Activated CD4-positive, CD25-positive, alpha-beta regulatory T cell treated with anti-CD3 and anti-CD28 coated beads, Interleukin-2, amount 50 U/mL, for 16 hours (primary cell): ENCODE measurements at places on chromosomes 4 and X.

DNA sequence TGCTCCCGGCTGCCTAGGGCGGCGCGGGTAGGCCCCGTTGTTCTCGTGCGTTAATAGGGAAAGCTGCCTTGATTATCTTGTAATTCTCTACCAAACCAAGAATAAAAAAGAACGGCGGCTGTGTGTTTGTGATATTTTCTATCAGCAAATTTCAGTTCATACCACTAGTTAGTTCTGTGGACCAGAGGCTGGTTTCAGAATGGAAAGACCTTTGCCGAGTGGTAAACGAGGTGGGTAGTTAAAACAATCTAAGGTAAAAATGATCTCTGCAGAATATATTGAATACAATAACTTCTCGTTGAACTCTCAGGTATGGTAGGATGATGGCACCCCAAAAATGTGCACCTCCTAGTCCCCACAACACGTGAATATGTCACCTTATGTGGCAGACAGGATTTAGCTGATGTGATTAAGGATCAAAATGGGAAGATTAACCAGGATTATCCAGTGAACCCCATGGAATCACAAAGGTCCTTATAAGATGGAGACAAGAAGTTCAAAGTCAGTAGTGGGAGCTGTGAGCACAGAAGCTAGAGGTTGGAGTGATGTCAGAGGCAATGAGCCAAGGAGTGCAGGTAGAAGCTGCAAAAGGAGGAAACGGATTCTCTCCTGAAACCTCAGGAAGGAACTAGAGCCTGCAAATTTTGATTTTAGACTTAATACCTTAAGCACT, 574 bp upstream of the CFAP97 start:
- no peak for DNase-seq

- no peak for DNase-seq
Observed at GRCh38 chr4:105296672-105297071, 150.0 kb downstream of the TET2 start.

- DNase-seq, result no peak
Observed at GRCh38 chr4:127151941-127152340, 480.8 kb upstream of the INTU start.

- DNase-seq, result no peak
Observed at GRCh38 chrX:143378851-143379250, 138.4 kb downstream of the SPANXN3 start.

- no peak for DNase-seq
Observed at GRCh38 chrX:104913348-104913747, 307.1 kb downstream of the TEX13A start.

DNA sequence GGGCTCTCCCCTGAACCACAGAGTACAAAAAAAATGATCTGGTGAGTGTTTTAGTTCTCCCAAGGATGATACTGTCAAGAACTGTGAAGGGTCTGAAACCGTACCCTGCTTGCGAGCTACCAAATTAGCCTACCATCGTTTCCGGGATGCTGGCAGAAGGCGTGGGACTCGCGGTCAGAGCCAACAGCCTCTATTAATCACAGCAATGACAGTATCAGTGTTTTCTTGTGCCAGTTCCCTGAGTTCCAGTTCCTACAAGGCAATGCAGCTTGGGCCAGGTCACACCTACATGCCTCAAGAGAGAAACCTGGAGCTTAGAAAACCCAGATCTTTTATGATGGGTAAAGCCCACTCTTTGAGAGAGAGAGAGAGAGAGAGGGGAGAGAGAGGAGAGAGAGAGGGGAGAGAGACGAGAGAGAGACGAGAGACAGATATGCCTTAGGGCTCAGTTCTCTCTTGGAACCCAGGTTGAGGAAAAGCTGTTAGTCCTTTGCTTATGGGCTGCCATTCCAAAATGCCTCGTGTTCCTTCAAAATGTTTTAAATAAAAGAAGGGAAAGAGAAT, 327.8 kb downstream of the ARHGAP10 start:
- no peak for DNase-seq

- DNase-seq, result no peak
Observed at GRCh38 chrX:48939524-48940228, 17.7 kb downstream of the OTUD5 start.

DNA sequence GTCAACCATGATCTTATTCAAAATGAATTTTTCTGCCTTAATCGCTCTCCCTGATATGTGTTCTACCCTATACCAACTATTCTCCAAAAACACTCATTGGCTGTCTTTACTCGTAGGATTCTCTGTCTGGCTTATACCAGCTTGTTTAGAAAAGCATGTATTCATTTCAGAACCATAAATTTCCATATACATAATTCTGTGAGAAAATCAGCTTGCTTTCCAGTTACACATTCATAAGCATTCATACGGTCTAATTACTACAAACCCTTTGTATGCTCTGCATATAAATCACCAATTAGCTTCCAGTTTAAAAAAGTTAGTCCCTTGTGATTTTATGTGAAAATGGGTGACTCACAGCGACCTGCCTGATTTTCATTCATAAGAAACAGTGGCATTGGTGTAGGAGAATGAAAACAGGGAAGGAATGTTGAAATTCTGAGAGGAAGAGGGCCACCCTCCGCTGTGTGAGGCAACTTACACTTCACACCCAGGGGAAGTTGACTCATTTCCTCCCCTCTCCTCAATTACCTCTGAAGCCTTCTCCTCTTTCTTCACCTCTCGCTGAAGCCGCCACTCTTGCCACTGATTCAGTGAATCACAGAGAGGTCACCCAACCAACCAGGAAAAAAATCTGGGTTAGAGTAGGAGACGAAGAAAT, 63.3 kb downstream of the MEPE start:
- DNase-seq, result no peak

GRCh38 chr4:89253311-89253710, 54.3 kb downstream of the GPRIN3 start:
- no peak for DNase-seq

GRCh38 chrX:73963682-73964081, 340.3 kb upstream of the ZCCHC13 start:
- DNase-seq, result no peak

DNA sequence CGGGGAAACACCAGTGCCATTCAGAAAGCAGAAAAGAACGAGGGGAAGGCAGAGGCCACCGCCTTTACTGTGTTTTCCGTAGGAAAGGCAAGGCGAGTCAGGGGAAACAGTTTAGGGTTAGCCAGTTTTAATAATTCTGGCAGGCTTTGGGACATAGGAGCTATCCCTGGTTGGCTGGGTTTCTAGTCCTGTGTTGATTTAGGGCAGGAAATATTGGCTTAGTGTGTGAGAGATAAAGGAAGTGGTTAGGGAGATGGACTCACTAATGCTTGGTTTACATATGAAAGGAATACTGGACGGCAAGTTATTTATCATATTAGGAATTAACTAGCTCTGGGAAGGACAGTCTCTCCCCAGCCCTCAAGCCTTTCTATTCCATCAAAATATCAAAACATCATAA, 53.1 kb downstream of the SYNPO2 start:
- DNase-seq, result no peak

GRCh38 chrX:55005256-55005655, 5.1 kb downstream of the APEX2 start:
- DNase-seq, result no peak

DNA sequence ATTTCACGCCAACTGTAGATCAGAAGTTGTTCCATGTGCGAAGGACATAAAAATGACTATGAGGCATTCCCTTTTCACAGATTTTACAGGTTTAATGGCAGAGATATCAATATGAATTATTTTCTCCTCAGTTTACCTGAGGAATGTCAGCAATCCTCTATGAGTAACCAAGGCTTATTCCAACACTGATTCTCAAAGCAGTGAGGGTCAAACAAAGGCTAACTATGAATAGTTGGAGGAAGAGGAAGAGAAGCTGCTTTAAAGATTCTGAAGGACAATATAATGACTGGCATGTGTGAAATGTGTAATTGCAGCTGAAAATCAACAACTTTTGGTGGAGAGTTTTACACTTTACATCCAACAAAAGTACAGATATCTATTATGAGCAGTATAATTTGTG, 29.1 kb downstream of the NAF1 start:
- DNase-seq, result no peak

DNA sequence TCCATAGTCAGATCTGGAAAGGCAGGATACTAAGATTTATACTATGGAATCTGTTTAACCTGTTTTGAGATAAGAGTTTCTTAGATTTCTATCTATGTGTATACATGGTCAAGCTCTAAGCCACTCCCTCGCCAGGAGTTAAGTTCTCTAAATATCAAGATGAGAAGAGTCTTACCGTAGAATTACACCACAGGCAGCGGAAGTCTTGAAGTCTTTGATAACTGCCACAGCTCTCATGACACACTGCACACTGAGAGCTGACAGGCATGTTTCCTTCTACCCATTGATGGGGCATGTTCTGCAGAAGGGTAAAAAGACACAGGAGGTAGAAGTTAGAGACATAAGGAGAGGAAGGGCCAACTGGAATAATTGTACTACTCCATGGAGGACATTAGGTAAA, 67.7 kb downstream of the DGKK start:
- no peak for DNase-seq

- DNase-seq, result no peak
Observed at GRCh38 chr4:43987331-43987944, 461.2 kb downstream of the KCTD8 start.

DNA sequence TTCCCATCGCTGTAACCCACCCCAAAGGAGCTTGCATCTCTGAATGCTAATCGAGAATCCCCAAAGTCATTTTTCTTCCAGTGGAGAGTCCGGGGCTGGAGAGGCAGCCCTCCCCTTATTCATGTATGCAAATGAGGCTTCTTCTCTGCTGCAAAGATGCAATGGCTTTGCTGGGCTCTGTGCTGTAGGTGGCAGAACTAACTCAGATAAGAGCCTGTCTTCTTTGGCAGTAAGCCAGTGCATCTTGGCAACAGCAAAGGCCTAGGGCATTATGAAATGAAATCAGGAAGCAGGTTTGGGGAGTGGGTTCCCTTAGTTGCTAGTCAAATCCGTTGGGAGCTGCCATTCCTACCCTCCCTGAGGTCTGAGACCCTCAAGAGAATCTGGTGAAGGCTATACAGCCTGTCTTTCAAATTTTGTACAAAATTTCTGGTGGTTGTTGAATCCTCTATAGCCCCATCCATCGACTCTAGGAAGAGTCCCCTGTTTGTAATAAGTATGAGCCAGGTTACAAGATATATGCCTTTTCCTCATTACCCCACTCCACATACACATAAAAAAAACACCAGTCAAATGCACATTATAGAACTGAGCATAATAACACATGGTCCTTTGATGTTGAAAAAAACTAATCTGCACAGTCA, 290.6 kb upstream of the TAPT1 start:
- no peak for DNase-seq

DNA sequence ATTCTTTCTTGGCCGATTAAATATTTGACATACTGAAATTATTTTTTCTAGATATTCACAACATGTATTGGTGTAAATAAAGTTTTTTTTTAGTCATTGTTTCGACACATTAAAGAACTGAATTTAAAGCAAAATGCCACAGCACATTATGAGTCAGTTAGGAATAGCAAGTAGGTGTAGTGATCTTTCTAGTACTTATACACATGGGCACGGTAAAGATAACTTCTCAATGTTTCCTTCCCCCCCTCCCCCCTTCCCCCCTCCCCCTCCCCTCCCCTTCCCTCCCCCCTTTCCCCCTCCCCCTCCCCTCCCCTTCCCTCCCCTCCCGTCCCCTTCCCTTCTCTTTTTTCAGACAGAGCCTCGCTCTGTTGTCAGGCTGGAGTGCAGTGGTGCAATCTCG, 1269.9 kb downstream of the ADGRL3 start:
- DNase-seq, result no peak

- no peak for DNase-seq
Observed at GRCh38 chr4:83320548-83320947, 14.1 kb downstream of the HPSE start.

GRCh38 chr4:162061214-162061613, 102.6 kb downstream of the FSTL5 start:
- no peak for DNase-seq

GRCh38 chr4:106473515-106473914, 104.9 kb upstream of the GIMD1 start:
- no peak for DNase-seq

GRCh38 chr4:16685536-16685935, 212.9 kb downstream of the LDB2 start:
- DNase-seq, result no peak

DNA sequence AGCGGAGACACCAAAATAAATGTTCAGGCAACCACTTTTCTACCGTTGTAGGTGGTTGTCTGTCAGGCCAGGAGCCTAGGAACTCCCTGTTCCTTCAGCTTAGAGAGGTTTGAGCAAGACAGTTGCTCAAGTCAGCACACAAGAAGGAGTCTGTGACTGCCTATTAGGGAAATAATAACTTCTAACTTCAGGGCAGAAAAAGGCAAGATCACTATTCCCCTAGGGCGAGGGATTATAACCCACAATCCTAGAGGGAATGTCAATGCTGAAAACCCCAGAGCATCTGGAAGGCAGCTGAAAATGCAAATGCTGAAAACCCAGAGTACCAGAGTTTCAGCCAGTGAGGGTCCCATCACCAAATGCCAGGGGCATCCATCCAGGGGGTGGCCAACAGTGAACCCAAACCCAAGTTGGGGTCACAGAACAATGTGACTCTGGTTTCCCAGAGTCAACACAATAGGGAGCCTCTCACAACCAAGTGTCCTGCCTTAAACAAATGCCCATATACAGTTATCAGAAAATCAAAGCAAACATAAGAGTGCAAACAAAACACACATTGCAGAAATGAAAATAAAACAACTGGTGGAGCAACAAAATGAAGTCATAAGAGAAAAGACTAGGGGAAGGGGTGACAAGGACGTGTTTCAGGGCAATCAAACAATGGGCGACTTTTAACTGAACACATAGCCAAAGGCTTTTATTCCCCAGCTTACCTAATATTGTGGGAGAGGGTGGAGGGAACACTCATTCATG, 27.6 kb downstream of the MORF4L2 start:
- DNase-seq, result no peak

- DNase-seq, result no peak
Observed at GRCh38 chrX:4762196-4762595, 1048.7 kb upstream of the PRKX start.

- no peak for DNase-seq
Observed at GRCh38 chr4:87911252-87911774, 64.2 kb upstream of the SPP1 start.

DNA sequence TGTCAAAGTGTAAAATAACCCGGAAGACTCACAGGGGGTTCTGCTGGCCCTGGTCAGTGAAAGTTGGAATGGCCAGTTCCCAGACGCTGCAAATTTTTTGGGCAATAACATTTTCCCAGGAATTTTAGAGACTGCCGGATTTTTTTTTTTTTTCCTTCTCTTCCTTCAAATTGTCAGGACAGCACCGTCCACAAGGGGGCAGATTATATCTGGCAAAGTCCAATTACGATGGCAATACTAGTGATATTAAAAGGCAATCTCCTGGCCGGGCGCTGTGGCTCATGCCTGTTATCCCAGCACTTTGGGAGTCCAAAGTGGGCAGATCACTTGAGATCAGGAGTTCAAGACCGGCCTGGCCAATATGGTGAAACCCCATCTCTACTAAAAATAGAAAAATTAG, 20.5 kb downstream of the SLC25A5 start:
- no peak for DNase-seq

DNA sequence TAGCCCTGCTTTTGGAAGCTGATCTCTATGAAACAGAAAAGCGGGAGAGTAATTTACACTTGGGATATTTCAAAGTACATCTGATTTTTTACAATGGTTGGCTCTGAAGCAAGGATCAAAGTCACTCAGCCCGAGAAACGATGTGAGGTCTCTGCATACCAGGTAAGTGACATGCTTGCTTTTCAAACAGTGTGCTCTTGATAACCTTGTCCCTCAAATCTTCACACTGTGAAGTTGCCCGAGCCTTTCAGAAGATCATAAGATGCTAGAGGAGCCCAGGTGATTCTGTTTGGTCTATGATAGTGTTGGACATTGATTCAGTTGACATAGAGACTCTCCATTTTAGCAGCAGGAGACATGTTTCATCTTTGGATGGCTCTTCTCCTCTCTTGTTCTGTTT, 47.1 kb upstream of the KLHL34 start:
- no peak for DNase-seq
